Stimulated activated CD4-positive, alpha-beta T cell treated with anti-CD3 and anti-CD28 coated beads, Interleukin-1b, Interleukin-23, amount 100 ng/mL, for 48 hours (primary cell): ENCODE measurements at places on chromosomes 3 and 15.

- DNase-seq, result peak; percentile 68
Measured at GRCh38 chr15:99925661-99926461, 192.6 kb upstream of the LYSMD4 start.

DNA sequence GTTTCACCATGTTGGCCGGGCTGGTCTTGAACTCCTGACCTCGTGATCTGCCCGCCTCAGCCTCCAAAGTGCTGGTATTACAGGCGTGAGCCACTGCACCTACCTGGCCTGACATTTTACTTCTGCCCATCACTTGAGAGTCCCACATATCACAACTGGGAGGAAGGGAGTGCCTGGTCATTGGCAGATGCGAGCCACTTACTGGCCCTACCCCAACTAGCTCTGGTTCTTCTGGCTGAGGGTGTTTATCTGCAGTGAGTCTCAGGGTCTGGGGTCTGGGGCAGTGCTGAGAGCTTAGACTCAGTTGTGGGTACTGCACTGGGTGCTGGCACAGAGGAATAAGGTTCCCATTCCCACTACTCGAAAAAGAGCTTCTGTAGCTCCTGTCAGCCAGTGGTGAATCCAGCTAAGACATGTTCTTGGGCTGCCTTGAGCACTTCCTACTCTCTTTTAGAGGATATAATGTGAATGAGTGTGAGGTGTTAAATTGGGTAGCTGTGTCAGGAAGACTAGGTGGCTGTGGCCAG lies 30.2 kb downstream of the DAG1 start:
- DNase-seq, result no peak

- DNase-seq, result no peak
Measured at GRCh38 chr15:63719281-63719680, 114.5 kb downstream of the HERC1 start.

GRCh38 chr15:49239105-49239504 lies 69.1 kb downstream of the GALK2 start:
- no peak for DNase-seq

GRCh38 chr3:42518800-42519567 lies 16.5 kb downstream of the VIPR1 start:
- no peak for DNase-seq

DNA sequence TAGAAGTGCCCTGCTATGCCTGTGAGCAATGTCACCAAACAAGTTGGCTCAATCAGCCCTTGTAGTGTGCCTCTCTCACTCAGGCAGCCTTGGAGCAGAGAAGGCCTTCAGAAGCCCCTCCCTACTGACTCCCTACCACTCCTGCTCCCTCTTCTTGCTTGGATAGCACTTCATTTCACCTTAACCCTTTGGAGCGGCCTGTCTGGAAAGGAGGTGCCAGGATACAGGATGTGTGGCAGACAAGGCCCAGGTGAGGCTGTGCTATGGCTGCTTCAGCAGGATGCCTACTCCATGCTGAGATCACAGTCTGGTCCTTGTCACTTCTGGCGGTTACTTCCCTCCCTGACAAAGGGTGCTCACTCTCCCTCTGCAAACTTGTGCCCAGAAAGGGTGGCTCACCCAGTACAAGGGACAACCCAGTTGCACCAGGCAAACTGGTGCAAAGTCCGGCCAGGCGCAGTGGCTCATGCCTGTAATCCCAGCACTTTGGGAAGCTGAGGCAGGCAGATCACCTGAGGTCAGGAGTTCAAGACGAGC lies 1.1 kb downstream of the MON1A start:
- no peak for DNase-seq

DNA sequence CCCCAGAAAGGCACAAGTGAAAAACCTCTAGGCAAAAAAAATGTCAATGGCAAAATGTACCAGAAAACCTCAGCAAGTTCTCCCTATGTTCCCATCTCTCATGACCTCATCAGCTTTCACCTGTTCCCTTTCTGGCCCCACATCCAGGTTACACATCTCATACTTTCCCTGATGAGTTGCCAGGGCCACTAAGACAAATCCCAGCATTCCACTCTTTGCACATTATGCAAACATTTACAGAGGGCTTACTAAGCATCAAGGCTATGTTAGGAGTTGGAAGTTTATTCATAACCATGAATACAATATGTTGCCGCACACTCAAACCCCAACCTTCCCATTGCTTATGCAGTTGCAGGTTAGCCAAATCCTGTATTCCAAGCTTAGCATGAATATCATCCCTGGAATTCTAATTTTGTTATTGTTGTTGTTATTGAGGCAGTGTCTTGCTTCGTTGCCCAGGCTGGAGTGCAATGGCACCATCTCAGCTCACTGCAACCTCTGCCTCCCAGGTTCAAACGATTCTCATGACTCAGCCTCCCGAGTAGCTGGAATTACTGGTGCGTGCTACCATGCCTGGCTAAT lies 129.3 kb upstream of the UBE2E2 start:
- no peak for DNase-seq

GRCh38 chr3:195411836-195412235 lies 31.0 kb downstream of the ACAP2 start:
- DNase-seq, result no peak

DNA sequence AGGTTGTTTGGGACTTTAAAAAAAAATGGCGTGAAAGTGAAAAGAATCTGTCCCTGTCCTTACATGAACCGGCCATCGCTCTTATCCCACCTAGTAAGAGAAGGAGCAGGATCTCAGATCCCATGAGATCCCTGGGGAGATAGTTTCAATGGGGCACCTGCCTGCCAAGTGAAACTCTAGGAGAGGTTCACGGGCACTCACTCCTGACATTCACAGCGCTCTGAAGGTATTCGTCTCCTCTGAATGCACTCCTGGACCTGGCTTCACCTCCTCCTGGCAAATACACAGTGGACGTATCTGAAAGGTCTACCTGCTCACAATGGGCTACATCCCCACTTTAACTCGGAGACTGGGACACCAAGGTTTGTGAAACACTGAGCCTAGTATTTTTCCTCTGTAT lies 248.7 kb upstream of the ICE2 start:
- DNase-seq, result no peak
